Spinal cord (tissue), 10 donors: ENCODE measurements at places on chromosomes 2 and 18. TPM values are rescaled to one million over a fixed set of nuclear protein-coding genes. Genes with fewer than 3 reads are reported as not detected.

GRCh38 chr2:221529943-221530652 is 42.0 kb downstream of the EPHA4 start:
- H3K36me3 ChIP-seq, result no peaks in the 10 kb centered on the region
- DNase-seq, result no peak
- H3K27ac ChIP-seq, result no peak overlapping the region
- no peak overlapping the region for H3K4me3 ChIP-seq
- peaks cover 12% of the 10 kb centered on the region for H3K4me1 ChIP-seq
- H3K27me3 ChIP-seq, result no peaks in the 10 kb centered on the region

TSPYL6 gene
- 0.50 TPM for polyA plus RNA-seq

IL36RN gene
- not detected for polyA plus RNA-seq

GRCh38 chr2:109269706-109270504 is 140.9 kb downstream of the SH3RF3 start:
- peaks cover 64% of the 10 kb centered on the region for H3K4me1 ChIP-seq
- peaks cover 4% of the 10 kb centered on the region for H3K27me3 ChIP-seq
- DNase-seq, result no peak
- no peak overlapping the region for H3K4me3 ChIP-seq
- H3K27ac ChIP-seq, result no peak overlapping the region

DNA sequence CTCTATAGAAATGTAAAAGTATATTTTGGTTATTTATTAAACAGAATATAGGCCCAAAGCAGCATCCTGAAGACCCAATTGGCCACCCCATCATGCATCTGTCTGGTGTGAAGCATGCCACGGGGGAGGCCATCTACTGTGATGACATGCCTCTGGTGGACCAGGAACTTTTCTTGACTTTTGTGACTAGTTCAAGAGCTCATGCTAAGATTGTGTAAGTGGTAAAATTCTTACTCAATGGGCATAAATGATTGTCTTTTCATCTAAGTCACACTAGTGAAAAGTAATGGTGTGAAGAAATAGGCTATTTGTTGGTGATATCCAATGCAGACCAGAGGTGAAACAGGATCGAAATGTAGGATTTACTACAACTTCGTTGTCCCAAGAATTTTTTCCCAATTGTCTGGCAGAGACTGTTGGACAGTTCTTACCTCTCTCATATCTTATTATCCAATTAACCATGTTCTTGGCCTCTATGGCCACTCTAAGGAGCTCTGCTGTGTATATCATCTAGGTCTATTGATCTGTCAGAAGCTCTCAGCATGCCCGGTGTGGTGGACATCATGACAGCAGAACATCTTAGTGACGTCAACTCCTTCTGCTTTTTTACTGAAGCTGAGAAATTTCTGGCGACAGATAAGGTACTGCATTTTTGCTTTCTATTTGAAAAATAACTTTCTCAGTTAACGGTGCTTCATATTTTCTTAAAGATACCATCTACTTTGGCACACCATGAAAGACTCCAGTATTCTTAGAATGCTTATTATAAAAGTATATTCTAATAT is 35.0 kb downstream of the AOX1 start:
- H3K27me3 ChIP-seq, result no peaks in the 10 kb centered on the region
- no peak overlapping the region for H3K4me3 ChIP-seq
- H3K4me1 ChIP-seq, result no peaks in the 10 kb centered on the region
- DNase-seq, result no peak
- no peaks in the 10 kb centered on the region for H3K36me3 ChIP-seq
- no peak overlapping the region for H3K27ac ChIP-seq

DNA sequence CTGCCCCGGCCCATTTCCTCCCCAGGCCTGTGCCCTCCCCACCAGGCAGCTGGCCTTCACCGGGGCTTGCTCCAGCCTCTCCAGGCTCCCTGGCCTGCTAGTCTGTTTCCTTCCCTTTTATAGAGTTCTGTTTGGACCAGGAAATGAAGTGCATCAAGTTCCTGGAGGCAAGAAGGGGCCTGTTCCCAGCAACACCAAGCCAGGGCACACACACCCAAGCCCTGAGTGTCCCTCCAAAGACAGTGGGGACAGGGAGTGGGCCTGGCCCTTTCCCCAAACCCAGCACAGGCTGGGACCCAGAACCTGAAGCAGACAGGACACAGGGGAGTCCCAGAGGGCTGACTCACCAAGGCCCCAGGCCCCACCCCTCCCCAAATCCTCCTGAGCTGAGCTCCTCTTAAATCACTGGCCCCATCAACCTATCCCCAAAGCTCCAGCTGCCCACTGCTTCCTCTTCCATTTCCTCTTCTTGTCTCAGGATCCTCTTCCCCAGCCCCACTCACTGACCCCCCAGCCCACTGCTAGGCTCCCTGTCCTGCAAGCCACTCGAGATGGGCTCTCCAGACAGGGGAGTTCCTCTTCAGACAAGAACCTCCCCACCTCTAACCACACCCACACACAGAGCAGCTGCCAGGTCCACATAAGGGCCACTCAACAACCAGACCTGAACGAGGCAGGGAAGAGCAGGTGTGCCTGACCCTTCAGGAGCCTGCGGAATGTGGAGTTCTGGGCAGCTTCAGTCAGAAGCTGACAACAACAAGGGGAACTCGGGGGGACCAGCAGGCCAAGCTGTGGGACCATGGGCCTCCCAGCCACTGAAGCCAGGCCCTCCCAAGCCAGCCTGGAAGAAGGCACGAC is 74.2 kb downstream of the TNS1 start:
- peaks cover 63% of the 10 kb centered on the region for H3K4me1 ChIP-seq
- H3K4me3 ChIP-seq, result no peak overlapping the region
- DNase-seq, result no peak
- peaks cover 17% of the 10 kb centered on the region for H3K36me3 ChIP-seq
- H3K27me3 ChIP-seq, result no peaks in the 10 kb centered on the region

DNA sequence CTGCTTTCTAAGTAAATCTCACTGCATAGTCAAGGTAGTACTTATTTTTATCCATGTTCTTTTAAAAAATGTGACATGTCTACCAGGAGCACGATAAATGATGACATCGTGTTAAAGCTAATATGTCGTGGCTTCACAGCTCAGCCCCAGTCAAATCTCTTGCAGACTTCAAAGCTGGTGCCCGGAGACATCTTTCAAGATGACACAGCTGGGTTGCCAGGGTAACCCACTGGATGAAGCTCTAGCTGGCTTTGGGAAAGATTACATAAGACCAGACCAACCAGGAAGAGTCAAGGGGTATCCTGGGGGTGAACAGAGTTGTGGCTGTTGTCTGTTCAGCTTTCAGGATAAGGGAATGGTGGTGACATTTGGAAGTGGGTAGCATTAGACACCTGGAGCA is 67.8 kb downstream of the VSNL1 start:
- no peak for DNase-seq
- no peaks in the 10 kb centered on the region for H3K27me3 ChIP-seq
- no peaks in the 10 kb centered on the region for H3K4me1 ChIP-seq
- H3K27ac ChIP-seq, result no peak overlapping the region
- no peak overlapping the region for H3K4me3 ChIP-seq
- H3K36me3 ChIP-seq, result no peaks in the 10 kb centered on the region

GRCh38 chr2:148989882-148990493 is 48.5 kb upstream of the LYPD6B start:
- DNase-seq, result no peak
- no peaks in the 10 kb centered on the region for H3K4me1 ChIP-seq
- H3K4me3 ChIP-seq, result no peak overlapping the region

LYPD6 gene
- 44.8 TPM for polyA plus RNA-seq

SERPINB10 gene
- not detected for polyA plus RNA-seq

UGT1A6 gene
- not detected for polyA plus RNA-seq

GRCh38 chr2:191151331-191151730 is 537 bp upstream of the STAT4 start:
- H3K4me1 ChIP-seq, result peaks cover 12% of the 10 kb centered on the region
- H3K4me3 ChIP-seq, result no peak overlapping the region
- H3K36me3 ChIP-seq, result no peaks in the 10 kb centered on the region

FRZB gene
- polyA plus RNA-seq, result 32.0 TPM

- H3K4me3 ChIP-seq, result no peak overlapping the region
- H3K4me1 ChIP-seq, result peaks cover 3% of the 10 kb centered on the region
- H3K27me3 ChIP-seq, result no peaks in the 10 kb centered on the region
- DNase-seq, result no peak
Measured at GRCh38 chr2:48339451-48339850, 190.5 kb upstream of the STON1 start.

GALR1 gene
- 2.5 TPM for polyA plus RNA-seq

DNA sequence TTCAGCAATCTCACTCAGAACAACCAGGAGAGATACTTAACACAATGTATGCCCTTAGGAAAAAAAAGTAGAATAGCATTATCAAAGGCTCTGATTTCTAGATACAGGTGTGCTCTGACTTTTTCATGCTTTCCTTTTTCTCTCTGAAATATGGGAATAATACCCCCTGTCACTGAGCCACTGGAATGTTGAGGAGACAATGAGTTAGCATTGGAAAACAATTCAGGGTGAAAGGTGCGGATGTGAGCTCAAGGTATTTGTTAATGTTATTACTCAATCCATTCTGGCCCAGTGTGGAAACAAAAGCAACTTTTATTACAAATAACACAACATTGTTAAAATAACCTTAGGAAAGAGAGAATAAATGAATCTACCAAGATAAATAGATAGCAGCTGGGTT is 228.0 kb downstream of the IKZF2 start:
- H3K4me1 ChIP-seq, result no peaks in the 10 kb centered on the region
- no peaks in the 10 kb centered on the region for H3K36me3 ChIP-seq
- H3K27me3 ChIP-seq, result no peaks in the 10 kb centered on the region
- DNase-seq, result no peak

DNA sequence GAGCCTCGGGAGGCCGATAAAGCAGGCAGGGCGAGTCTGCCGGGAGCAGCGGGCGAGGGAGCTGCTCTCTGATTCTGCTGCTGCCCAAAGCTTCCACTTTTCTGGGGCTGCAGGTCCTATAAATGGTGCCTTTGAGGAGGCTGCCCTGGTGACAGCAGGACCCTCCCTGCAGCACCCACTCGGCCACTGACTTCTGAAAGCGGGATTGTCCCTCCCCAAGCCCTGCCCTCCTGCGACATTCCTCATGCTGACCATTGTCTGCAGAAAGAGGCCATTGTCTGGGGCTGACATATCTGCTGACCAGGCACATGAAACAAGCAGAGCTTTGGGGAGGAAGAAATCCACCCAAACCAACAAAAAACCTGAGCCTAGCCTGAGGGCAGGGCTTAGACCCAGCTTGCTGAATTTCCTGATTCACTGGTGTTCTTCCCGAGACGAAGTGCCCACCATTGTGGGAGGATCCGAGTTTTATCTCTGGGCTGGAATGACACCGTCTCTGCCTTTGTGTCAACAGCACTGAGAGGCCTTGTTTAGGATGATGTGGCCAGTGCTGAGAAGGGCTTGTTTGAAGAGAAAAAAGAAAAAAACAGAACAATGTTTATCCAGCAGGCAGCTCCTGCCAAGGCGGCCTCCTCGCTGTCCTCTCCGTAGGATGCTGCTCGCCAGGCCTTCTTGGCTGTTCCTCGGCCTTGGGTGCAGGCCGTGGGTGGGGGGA is 129.7 kb downstream of the MYCN start:
- H3K27ac ChIP-seq, result peak overlapping the region; percentile 90
- no peak overlapping the region for H3K4me3 ChIP-seq
- peak; percentile 64 for DNase-seq
- H3K36me3 ChIP-seq, result no peaks in the 10 kb centered on the region

DNA sequence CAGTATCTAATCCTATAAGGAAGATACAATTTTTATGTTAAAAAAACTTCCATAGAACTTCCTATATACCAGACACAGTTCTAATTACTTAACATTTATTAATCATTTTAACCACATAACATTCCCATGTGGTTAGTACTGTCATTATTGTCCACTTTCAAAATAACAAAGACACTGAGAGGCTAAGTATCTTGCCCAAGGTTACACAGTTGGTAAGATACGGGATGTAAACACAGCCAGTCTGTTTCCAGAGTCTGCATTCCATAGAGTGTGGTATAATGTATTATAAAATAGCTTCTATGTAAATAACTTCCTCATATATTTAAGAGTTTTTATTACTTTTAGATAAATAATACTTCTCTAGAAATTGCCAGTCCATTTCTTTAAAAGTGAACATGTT is 383.3 kb upstream of the ETAA1 start:
- no peaks in the 10 kb centered on the region for H3K4me1 ChIP-seq
- H3K36me3 ChIP-seq, result no peaks in the 10 kb centered on the region
- no peaks in the 10 kb centered on the region for H3K27me3 ChIP-seq
- no peak for DNase-seq
- no peak overlapping the region for H3K4me3 ChIP-seq

DNA sequence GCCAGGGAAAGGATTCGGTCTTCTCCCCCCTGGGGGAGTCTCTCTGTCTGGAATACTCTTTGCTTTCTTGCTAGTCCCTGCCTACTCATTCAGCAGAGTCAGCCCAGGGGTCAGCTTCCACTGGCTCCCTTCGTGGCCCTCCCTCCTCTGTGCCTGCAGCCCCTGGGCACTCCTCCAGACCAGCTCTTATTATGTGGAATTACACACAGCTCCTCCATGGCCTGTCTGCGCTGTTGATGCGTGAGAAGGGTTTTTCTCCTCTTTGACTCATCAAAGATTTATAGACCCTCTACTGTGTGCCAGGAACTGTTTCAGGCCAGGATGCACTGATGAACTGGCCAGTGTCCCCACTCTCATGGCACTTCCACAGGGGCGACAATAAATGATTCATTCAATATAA is 44.4 kb downstream of the ST8SIA5 start:
- H3K27ac ChIP-seq, result peak overlapping the region; percentile 26
- H3K4me1 ChIP-seq, result peaks cover 41% of the 10 kb centered on the region
- peak; percentile 92 for DNase-seq
- H3K36me3 ChIP-seq, result peaks cover 3% of the 10 kb centered on the region
- no peaks in the 10 kb centered on the region for H3K27me3 ChIP-seq

GRCh38 chr2:98385050-98385699 is 38.9 kb downstream of the CNGA3 start:
- peaks cover 7% of the 10 kb centered on the region for H3K36me3 ChIP-seq
- peak; percentile 95 for DNase-seq
- H3K27ac ChIP-seq, result no peak overlapping the region
- H3K4me1 ChIP-seq, result peaks cover 8% of the 10 kb centered on the region

- H3K4me3 ChIP-seq, result no peak overlapping the region
- DNase-seq, result no peak
- no peaks in the 10 kb centered on the region for H3K4me1 ChIP-seq
- H3K27me3 ChIP-seq, result no peaks in the 10 kb centered on the region
Measured at GRCh38 chr2:135663148-135663700, 78.4 kb upstream of the UBXN4 start.

- no peaks in the 10 kb centered on the region for H3K4me1 ChIP-seq
- no peak for DNase-seq
- no peak overlapping the region for H3K4me3 ChIP-seq
- H3K27me3 ChIP-seq, result no peaks in the 10 kb centered on the region
Measured at GRCh38 chr2:88423733-88424132, 28.8 kb downstream of the FOXI3 start.

- H3K4me3 ChIP-seq, result no peak overlapping the region
- DNase-seq, result no peak
- no peaks in the 10 kb centered on the region for H3K27me3 ChIP-seq
Measured at GRCh38 chr18:14940735-14941134, 192.8 kb downstream of the ANKRD30B start.

PRKCE gene
- polyA plus RNA-seq, result 39.4 TPM
